CD4-positive, CD25-positive, alpha-beta regulatory T cell (primary cell): ENCODE measurements at places on chromosomes 4 and X.

DNA sequence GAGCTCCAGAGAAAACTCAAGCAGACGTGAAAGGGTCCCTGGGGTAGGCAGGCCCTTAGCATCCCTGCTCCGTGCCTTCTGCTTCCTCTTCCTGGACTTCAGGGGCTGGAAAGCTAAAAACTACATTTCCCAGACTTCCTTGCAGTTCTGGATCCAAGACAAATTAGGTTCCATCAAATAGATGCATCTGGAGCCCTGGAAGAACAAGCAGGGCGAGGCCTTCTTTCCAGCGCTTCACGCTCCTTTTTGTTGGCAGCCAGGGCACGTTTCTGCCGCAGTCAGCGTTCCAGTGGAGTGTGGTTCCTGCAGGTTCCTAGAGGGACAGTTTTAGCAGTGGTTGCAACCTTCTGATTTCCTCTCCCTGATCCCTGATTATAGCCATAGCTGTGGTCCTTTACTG lies 53.6 kb upstream of the MSX1 start:
- no peak for DNase-seq

DNA sequence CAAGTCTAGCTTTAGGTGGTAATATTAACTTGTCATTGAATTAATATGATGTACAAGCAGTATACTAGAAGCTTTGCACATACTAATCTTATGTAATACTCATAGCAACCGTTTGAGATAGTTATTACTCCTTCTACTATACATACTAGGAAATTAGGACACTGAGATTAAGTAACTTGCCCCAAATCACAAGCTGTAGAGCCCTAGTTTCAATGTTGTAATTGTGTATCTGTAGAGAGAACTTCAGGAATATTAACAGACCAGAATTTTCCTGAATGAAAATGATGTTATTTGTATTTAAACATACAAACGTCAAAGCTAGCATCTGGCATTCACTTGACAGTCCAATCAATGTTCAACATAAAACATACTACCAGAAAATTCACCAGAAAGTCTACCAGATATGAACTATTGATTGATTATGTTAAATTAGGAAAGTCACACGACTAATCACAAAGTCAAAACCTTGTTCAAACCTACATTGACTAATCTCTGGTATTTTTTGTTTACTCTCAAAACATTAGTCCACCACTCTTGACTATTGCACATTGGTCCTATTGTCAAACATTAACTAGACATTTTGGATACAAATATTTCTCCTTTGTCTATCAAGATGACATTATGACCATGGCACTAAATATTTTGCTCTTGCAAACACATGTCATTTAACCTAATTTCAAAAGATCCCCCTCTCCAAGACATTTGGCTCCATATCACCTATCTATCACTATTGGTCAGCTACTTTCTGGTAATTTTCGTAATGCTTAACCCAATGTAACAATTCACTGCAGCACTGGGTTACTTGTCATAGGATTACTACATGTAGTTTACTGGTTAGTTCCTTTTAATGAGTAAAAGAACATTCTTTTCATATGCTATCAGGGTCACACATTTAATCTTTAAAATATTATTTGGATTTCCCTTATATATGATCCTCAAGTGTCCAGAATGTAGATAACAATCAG lies 100.7 kb downstream of the GPC3 start:
- DNase-seq: no peak

DNA sequence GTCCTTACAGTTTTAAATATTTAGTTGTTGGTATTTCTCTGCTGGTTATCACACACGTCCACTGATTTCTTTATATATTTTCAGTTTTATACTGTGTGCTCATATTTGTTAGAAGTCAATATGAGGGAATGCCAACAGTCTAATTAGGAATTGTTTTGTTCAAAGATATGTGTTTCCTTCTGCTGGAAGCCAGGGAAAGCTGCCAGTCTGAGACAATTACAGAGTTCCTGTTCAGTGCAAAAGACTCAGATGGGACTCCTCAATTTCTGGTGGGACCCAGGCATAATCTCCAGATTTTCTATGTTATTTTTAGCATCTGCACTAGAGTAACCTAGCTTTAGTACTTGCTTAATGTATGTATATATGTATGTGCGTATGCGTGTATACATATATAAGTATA lies 486.0 kb downstream of the GRID2 start:
- no peak for DNase-seq

DNA sequence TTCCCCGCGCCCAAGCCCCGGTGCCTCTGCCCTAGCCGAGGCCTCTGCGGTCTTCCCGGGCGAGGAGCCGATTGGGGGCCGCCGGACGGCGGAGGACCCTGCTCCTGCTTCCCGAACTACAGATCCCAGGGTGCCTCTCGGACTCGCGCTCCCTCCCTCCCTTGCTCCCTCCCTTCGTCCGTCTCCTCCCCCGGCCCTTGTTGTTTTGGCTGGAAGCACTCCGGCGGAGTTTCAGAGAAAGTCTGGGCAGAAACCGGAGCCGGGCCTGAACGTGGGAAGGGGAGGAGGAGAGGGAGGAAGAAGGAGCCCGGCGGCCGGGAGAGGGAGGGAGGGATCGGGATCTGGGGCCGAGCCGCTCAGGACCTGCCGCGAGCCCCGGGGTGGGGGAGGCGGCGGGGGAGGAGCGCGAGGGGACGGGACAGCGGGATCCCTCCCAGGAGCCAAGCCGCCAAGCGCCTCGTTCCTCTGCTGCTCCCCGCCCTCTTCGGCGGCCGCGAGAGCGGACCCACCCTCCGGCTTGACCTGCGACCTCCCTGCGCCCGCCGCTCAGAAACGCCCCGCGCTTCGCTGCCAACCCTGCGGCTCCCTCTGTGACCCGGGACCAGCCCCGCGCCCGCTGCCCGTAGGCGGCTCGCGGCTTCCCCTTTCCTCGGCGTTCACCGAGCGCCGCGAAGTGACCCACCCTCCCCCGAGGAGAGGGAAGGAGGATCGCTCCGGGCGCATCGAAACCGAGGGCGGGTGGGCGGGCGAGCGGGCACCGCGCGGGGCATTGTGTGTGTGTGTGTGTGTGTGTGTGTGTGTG lies 496 bp upstream of the GAB1 start:
- DNase-seq: no peak

DNA sequence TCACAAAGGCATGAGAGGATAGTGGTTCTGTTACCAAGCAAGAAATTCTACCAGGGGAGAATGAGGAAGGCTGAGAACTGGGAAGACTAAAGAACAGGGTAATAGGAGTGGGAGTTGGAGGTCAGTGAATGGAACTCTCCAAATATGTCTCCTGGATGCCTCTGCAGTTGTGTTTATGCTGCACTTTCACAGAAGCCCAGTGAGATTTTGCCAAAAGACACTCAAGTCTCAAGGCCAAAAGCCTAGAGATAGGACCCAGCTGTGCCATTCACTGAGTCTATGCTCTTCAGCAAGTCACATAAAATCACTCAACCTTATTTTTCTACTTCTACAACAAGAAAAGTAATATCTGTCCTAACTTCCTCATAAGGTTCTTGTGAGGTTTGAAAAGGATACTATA lies 285.4 kb downstream of the UNC5C start:
- no peak for DNase-seq

- DNase-seq: no peak
Measured at GRCh38 chr4:2592572-2592971, 56.1 kb downstream of the FAM193A start.

DNA sequence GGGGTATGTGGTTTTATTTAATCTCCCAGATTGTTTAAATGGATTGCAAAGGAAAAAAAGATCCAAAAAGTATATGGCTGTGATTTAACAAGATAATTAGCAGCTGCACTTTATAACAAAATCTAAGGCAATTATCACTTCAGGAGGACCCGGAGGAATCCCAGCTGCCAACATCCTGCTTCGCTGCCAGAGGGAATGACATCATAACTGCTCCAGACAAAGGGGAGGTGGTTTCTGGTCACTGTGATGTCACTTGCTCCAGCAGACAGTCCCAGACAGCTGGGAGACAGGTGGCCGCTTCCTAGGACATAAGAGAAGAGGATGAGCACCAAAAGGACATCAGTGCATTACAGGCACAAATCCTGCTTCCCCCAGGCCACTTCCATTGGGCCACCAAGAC lies 371.0 kb downstream of the BCOR start:
- no peak for DNase-seq

- peak; percentile 97 for DNase-seq
Measured at GRCh38 chrX:386768-387575, at the start of gene PPP2R3B. PPP2R3B (minus strand) TSS chrX:386907; CDS start chrX:386691, 216 bp downstream.

- DNase-seq: no peak
Measured at GRCh38 chr4:7783541-7783940, 156.1 kb downstream of the AFAP1 start.

DNA sequence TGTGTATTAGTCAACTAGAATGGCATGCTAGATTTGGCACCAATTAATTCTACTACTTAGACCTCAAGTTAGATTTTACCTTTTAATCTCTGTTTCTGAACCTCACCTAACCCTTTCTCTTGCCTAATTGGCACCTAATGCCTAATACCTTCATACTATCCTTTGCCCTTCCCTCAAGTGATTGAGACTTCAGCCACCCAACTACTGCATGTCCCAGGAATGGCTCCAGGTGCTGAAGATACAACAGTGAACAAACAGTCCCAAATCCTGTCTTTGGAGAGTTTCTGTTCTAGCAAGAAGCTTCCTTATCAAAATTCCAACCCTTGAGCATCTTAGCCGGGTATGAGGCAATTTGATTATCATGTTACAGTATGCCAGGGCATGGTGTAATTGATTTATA lies 139.9 kb downstream of the CPE start:
- DNase-seq: no peak

- no peak for DNase-seq
Measured at GRCh38 chr4:153233761-153234371, 29.6 kb downstream of the TRIM2 start.

DNA sequence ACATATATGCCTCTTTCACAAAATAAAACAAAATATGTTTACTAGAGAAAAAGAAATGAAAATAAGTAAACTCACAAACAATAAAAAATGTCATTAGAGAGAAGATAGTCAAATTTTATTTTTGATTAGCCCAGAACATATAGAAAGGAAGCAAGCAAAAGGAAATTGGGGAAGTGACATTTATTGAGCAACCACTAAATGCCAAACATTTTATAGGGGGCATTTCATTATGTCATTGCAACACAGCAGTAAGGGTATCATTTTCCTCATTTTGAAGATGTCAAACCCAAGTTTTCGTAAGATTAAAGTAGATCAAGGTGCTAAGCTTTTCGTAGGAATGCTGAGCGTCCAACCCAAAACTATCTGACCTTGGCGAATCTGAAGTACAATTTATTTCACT lies 1331.5 kb upstream of the PABPC4L start:
- DNase-seq: no peak

- DNase-seq: no peak
Measured at GRCh38 chr4:187084701-187085100, 361.0 kb upstream of the FAT1 start.

DNA sequence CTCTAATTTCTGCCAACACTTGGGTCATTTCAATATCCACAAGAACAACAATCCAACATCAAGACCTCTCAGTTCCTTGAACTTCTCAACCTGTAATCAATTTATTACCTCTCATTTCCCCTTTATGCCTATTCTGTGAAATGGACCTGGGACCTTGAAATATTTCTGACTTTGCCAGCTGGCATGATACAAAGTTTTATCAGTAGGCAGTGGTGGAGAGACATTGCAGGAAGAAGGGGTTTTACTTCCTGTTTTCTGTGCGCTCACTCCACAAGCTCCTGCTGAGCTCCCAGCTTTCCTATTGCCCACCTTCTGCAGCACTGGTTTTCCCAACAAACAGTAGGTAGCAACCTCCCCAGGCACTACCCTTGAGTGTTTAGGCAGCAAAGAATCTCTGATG lies 3.5 kb upstream of the ARHGEF6 start:
- no peak for DNase-seq

DNA sequence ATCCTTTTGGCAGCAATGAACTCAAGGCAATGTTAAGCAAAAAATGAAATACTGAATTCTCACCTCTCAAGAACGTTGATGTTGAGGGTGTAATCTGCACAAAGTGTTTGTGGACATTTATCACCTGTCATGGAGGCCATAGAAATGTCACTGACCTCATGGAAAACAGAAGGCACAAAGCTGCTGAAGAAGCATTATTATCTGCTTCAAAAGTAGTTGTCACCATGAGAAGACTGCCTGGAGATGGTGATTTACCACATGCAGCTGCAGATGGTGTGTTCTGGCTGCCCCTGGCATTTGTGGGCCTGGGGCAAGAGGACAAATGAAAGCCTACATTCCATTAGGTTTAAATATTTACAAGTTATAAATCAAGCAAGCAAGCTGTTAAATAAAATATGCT lies 116.8 kb upstream of the RPS6KA3 start:
- DNase-seq: no peak

- no peak for DNase-seq
Measured at GRCh38 chr4:103719105-103719829, 518 bp downstream of the TACR3 start.

DNA sequence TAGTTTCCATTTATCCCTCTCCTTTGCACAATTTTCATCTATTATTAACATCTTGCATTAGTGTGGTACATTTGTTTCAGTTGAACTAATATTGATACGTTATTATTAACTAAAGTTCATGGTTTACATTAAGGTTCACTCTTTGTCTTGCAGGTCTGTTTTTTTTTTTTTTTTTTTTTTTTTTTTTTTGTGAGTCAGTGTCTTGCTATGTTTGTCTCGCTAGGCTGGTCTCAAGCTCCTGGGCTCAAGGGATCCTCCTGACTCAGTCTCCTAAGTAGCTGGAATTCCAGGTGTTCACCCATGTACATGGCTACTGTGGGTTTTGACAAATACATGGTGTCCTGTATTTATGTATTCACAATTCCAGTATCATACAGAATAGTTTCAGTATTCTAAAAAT lies 6.8 kb downstream of the TBC1D19 start:
- no peak for DNase-seq

DNA sequence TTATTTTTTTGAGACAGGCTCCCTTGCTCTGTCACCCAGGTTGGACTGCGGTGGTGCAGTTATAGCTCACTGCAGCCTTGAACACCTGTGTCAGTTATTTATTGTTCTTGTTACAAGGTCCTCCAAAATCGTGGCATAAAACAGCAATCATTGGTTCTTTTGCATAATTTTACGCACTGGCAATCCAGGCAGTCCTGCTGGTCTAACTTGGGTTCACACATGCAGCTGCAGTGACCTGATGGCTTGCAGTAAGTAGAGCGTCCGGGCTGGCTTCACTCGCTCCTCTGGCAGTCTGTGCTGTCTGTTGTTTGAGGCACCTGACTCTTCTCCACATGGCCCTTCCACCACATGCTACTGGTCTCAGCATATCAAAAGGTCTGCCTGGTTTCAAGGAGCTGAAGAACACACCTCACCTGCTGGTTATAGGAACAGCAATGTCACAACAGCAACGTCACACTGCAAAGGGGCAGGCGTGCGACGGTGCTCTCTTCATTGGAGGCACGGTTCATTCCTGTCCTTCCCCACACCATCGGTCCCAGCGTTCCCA lies 894.6 kb downstream of the TRIML1 start:
- no peak for DNase-seq
